ENCODE measurements at places on chromosomes 4 and X.

- no peak for DNase-seq
Observed at GRCh38 chrX:22118161-22118830, 86.2 kb downstream of the PHEX start.

DNA sequence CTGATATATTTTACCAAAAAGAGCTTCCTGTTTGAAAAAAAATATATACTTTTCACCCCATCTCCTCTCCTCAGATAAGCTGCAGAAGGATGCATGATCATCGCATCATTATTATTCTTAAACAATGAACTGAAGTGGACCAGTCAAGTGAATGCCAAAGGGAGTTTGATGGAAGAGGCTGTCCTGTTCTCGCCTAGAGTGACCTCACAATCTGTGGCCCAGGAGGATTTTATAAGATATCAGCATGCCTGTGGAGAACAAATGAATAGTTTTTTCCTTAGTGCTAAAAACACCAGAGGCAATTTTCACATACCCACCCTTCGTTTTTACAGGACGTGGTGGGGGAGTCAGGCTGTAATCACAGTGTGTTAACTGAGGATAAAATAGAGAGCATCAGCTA, 112.7 kb downstream of the USP46 start:
- DNase-seq, result no peak

DNA sequence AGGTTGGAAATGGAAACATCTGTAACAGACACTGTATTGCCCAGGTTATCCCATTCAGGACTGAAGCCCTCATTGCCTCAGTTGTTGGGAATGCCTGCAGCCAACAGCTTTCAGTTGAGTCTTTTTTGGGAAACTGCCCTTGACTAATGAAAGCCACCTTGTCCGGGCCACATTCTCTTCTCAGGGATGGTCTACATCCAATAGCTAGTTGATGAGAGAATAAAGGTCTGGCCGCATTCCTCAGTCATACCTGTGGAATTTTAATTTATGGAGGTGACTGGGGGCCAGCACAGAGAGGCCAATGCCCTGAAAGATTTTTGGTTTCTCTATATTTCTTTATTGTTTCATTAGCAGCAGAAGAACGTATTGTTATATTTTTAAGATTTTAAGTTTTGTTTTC, 147.6 kb upstream of the MSX1 start:
- DNase-seq, result no peak

- no peak for DNase-seq
Observed at GRCh38 chr4:113316879-113317278, 267.4 kb downstream of the ANK2 start.

DNA sequence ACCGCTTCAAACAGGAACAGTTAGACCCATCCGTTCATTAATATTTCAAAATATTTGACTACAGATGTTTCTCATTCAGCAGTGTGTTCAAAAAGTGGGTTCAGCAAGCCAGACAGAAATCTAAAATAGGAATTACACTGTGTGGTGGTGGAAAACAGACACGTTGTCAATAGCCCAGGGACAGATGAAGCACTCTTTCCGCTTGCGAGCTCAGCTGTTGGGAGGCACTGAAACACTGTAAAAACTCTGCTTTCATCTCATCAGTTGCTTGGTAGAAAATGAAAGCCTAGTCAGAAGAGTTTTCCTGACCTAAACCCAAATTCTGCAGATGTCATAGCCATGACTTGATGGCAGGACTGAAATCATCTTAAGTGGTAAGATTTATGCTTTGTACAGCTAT, 38.5 kb downstream of the LRP2BP start:
- DNase-seq, result no peak

DNA sequence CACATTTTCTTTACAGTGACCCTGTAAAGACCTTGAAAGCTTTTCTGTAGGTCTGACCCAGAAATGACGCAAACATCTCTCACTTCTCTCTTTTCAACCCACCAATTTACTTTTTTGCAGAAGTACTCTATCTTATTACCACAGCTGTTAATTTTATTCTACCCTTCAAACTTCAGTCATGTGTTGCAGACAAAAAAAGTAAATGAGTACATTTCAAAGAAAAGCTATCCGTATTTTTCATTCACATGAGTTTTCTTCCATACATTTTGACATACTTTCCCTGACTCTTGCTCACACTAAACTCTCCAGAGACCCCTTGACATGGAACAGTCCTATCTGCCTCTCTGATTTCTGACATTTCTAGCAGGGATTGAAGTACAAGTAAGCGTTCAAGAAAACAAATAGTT, 51.7 kb downstream of the SLC7A11 start:
- DNase-seq, result no peak

DNA sequence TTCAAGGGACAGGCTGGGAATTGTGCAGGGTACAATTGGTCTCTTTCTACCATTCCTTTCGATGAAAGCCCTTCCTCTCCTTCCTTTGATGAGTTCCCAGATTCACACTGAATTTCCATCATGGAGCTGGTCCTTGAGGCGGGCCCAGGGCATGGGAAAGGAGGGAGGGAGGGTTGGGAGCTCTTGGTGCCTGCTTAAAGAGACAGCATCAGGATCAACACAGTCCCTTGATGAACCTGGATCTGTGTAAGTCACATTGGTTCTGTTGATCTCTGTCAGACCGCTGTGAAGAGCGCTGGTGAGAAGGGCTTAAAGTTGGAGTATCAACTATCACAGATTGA, 4.4 kb downstream of the PLP1 start:
- no peak for DNase-seq

- DNase-seq, result peak; percentile 70
Observed at GRCh38 chr4:75708218-75708691, 16.1 kb upstream of the USO1 start.

DNA sequence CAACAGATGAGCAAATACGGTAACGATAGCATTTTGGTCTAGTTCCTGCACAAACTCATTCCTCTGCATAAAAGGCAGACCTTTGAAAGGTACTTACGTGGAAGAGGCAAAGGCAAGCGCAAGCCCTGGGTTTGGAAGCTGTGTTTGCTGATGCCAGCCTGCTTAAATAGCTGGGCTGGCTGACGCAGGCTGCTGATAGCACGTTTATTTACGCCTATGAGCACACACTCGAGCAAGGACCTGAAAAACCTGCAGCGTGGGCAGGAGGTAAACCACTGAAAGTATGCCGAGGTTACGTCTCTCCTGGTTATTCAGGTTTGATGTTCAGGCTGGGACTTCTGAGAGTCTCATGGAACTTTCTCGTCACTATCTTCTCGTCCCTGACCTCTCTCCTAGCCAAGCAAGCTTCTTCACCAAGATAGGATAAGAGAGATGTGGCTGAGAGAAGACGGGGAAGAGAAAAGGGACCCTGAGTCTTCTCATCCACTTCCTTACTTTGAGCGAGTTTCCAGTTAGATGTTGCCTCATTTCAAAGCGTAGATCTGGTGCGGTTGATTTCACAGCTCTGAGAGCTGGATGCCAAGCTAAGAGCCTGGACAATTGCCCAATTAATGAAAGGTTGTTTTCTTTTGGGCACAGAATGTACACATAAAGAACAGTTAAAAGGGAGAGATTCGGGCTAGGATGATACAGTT, at the start of gene HOPX:
Gene HOPX, minus strand, starts transcription at position 139 of the 695 bp plus-strand sequence. CDS start 23,480 bp downstream, outside the sequence.
- peak; percentile 80 for DNase-seq
